ENCODE measurements at places on chromosomes 1 and 21. TPM values are rescaled to one million over a fixed set of nuclear protein-coding genes. Genes with fewer than 3 reads are reported as not detected.

DNA sequence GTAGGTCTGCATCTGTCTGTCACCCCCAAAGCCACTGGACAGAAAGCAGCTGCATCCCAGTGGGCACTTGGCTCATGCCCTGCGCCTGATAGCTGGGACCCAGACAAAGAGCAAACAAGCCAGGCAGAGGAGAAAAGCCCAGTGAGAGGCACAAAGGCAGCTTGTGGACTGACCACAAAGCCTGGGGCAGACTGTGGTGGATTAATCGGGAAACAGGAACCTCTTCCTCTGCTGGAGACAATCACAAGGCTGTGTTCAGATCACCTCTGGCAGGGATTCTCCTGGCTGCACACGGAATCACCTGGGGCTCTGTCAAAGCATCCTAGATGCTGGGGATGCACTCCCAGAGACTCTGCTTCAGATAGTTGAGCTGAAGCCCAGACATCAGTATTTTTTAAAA, 15.2 kb upstream of the GJB5 start:
- no peak for DNase-seq

GRCh38 chr1:20442920-20443625, 42.9 kb downstream of the CAMK2N1 start:
- DNase-seq: no peak

DNA sequence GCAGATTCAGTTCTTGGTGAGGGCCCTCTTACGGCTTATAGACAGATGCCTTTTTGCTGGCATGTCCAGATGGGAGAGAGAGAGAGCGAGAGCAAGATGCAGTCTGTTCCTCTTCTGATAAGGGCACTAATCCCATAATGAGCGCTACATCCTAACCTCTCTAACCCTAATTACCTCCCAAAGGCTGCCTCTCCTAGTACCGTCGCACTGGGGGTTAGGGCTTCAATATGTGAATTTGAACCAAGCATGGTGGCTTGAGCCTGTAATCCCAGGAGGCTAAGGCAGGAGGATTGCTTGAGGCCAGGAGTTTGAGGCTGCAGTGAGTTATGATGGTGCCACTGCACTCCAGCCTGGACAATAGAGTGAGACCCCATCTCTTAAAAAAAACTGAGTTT, 10.5 kb upstream of the SDE2 start:
- DNase-seq: no peak

- no peak for DNase-seq
Observed at GRCh38 chr1:51643362-51643761, 26.5 kb downstream of the OSBPL9 start.

DNA sequence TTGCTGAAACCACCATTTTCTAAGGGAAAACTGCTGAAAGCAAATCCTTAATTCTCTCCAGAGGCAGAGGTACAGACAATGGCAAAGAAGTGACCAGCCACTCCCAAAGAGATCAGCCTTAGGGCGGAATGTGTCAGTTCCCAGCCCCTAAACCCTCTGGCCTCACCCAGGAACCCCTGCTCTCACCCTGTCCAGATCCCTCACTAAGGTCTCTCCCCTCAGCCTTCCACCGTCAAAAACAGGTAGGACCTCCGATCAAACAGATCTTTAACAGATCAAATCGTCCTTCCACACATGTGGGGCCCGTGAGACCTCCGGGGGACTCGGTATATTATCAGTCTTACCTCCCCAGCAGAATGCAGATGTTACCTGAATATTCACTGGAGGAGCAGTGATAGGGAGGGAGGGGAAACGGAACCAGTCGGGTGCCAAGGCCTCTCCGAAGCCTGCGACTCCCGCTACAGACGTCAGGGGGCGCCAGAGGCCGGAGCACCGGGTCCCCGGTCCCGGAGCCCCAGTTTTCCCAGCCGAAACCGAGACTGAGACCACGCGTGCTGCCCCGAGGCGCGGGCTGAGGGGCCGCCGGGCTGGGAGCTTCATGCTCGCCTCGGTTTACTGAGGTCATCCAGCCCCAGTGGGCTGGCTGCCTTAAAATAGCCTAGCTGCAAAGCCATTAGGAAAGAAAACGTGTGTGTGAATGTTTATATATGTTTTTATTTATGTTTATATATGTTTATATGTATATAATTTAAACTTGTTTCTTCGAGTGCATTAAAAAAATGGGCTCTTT, 23.6 kb downstream of the GPA33 start:
- DNase-seq: peak; percentile 66

DNA sequence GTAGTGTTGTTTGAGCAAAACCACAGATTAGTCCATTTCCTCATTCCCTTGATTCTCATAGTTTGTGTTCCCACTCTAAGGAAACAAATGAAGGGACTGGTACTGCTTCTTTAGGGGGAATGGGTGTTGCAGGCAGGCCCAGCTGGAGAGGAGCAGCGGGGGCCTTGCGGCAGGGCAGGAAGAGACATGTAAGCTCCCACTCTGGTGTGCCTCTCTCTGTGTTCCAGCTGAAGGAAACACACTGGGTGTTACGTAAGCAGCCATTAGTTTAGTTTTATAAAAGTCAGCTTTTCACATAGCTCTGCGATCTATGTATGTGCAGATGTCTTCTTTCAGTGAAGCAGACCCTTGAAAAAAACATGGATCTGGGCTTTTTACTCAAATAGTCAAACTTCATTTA, 99.5 kb downstream of the CACHD1 start:
- no peak for DNase-seq

DNA sequence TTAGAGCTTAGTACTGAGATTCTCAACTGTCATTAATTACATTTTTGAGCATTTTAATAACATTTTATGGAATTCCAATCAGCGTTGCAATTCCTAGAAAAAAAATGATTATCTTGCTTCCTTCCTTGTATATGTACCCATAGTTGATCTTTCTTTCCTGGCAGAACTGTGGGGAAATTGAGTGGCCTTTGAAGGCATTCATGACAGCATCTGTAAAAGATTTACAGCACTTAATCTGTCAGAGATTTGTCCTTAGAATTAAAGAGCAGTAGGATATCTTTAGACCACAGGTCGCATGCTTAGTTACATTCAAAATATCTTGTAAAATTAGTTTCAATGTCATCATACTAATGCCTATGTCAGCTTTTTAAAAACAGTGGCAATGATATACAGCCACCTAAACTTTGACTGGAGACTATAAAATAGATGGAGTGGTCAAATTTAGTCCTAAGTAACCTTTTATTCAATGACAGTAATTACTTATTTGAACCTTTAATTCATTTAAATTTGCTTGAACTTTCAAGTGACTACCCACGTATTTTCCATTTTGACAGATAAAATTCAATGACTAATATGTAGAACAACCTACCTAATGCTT, 692.0 kb downstream of the NCAM2 start:
- no peak for DNase-seq

GRCh38 chr1:39927538-39927937, 25.8 kb upstream of the MYCL start:
- no peak for DNase-seq

- DNase-seq: no peak
Observed at GRCh38 chr1:34781844-34782391, 904 bp downstream of the GJB3 start.

DNA sequence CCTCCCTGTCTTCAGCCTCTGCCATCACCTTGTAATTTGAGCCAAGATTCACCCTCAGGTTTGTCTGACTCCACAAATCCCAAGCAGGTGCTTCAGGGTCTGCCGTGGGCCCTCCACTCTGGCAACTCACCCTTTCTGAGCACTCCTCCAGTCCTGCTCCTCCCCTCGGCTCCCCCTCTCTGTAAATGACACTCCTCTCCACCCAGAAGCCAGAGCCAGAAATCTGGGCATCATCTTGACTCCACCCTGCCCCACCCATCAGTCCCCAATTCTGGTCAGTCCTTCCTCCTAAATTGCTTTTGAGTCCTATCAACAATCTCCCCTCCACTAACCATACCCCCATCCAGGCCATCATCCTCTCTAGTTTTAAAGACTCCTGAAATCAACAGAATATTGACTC, 40.5 kb downstream of the RCSD1 start:
- no peak for DNase-seq

- DNase-seq: no peak
Observed at GRCh38 chr1:198363625-198364151, 176.8 kb downstream of the ATP6V1G3 start.

GRCh38 chr1:68149110-68149798, 83.1 kb downstream of the WLS start:
- no peak for DNase-seq

DNA sequence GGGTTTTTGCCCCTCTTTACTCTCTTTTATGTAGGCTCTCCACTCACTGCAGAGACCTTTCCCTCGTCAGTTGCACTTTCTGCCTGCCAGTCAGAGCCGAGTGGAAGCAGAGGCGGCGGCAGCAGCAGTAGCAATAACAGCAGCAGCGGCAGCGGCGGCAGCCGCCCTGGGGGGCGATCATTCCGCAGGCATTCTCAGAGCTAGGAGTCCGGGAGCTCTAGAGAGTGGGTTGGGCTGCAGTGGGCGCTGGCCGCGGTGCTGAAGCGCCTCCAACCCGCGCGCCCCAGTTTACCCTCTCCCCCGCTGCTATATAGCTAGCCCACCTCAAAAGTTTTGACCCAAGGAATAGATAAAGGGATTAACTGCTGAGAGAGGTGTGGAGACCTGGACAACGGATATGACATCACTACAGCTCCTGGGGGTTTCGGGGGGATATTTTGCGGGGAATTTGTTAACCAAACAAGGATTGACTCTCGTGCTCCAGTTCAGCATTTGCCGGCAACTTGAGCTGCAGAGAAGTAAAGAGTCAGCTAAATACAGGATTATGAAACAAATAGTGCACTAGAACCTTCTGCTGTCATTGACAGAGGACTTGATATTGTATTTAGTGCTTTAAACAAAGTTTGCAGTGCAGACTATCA, at the start of gene OLFM3:
OLFM3 (minus strand) TSS at position 102 of the 641 bp plus-strand sequence.
- DNase-seq: peak; percentile 90

- no peak for DNase-seq
Observed at GRCh38 chr1:234826352-234826751, 216.4 kb upstream of the IRF2BP2 start.

The GJA4 gene
- total RNA-seq: 4.0 TPM

The ZNF695 gene
- 2.6 TPM for total RNA-seq

The DARS2 gene
- total RNA-seq: 18.5 TPM

The ASAP3 gene
- 60.6 TPM for total RNA-seq

The BRINP3 gene
- 24.4 TPM for total RNA-seq

The LYPD8 gene
- total RNA-seq: not detected

The NMNAT1 gene
- 12.0 TPM for total RNA-seq

The AMY1C gene
- total RNA-seq: not detected
